Stimulated activated CD8-positive, alpha-beta memory T cell treated with anti-CD3 and anti-CD28 coated beads, Interleukin-7, amount 100 ng/mL, for 1 hour (primary cell): ENCODE measurements at places on chromosomes 1 and 21.

DNA sequence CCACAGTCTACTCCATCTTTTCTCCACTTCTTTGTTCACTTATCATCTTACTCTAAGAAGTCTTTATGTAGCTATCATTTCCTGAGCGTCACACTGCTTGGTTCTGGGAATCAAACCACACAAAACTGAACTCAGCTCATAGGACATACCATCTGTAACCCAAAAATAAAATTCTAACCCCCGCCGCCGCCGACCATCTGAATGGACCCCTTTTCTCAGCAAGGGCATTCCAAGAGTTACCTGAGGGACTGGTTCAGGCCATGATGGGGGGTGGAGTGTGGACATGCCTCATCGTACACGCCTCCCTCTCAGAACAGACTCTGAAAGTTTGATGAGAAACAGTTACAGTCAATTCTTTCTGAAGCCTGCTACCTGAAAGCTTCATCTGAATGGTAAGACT is 12.6 kb upstream of the CHI3L2 start:
- peak; percentile 62 for DNase-seq

DNA sequence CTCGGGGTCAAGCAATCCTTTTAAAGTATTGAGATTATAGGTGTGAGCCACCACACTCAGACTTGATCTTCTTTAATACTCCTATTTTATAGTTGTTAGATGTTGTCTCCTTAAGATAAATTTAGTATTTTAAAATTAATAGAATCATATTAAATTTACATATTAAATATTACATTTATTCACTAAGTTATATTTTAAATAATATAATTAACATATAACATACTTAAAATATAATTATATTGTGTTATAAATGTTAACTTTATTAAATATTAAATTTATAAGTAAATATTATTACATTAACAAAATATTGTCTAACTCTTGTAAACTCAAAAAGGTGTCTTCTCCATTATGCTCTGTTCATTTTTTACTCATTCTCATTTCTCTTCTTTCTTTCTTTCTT is 675.9 kb upstream of the ADGRL4 start:
- DNase-seq: no peak

GRCh38 chr21:28885853-28886177 is 106.9 kb downstream of the LTN1 start:
- DNase-seq: no peak

GRCh38 chr1:57522575-57522974 is 98.7 kb upstream of the DAB1 start:
- DNase-seq: no peak

- DNase-seq: no peak
These were observed 4.7 kb upstream of the SPRR3 start for GRCh38 chr1:152996633-152997400.

- DNase-seq: peak; percentile 65
These were observed 3.0 kb downstream of the ZC3H12A start for GRCh38 chr1:37477198-37477931.

DNA sequence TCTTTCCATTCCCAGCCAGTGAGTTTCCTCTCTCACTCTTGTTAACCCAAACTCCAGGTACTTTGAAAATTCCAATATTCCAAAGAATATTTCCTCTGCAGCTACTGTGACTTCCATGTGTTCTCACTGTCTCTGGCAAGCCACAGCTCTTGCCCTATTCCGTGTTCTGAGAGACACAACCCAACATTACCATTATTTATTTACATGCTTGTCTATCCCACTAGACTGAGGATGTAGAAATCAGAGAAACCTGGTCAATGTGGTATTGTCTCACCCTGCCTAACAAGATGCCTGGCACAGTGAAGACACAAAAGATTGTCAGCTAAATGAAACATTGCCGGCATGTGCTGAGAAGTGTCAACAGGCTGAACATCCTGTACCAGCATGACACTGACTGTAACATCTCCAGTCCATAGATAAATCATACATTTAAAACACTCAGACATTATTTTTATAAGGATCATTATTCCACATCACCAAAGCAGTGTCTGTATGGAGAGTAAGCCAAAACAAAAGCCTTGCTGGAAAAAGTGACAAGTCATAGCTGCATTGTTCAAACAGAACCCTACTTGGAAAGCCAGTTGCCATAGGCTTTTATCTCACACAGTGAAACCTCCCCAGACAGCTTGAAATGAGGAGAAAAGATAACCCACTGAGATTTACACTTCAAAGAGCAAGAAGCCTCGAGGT is 72.3 kb downstream of the SIPA1L2 start:
- DNase-seq: no peak

DNA sequence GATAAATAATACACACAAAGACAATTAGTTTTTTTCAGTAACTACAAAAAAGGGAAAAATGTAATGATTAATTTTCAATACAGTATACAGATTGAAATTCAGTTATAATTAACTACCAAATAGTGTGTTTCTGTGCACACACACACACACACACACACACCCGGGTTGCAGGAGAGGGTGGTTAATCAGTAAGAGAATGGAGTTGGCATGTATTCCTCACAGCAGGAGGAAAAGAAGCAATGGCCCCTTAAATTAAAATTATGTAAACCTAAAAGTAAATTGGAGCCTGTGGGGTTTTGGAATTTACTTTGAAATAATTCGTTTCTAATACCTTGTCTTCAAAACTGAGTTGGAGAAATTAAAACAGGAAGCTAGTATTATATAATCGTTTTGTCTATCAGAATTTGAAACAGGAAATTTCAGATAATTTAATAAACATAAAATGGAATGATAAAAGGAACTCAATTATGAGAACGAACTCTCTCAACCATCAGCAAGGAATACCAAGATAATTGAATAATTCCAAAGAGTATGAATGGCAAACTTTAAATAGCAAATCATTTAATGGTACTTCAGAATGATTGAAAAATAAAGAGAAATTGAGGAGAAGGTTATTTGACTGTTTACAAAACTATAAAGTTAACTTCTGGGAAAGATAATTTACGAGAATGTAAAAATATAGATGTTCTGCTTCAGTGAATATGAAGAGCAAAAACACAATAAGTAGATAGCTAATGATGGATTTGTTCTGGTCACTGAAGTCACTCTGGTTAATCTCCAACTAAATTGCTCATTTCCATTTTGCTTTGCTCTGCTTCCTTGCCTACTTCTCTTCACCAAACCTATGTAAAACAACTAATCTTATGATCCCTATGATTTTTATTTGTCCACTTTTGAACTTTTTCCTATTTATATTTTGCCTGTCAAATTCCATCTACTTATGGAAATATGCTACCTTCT is 547.9 kb upstream of the ZP4 start:
- DNase-seq: no peak

DNA sequence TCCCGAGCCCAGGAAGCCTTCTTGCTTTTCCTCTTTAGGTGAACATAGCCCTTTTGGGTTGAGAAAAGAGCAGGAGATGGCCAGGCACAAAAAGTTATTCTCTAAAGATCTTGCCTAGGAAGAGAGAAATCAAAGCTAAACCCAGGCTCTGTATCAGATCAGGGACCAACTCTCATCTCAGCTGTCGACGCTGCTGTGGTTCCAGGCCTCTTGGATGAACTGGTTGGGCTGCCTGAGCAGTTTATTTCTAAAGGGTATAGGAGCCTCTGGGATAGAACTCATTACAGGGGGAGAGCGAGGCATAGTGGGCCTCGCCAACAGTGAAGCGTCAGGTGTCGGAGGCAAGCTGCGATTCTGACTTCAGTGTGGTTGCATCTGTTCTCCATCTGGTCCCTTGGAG is 82.6 kb upstream of the F3 start:
- no peak for DNase-seq

DNA sequence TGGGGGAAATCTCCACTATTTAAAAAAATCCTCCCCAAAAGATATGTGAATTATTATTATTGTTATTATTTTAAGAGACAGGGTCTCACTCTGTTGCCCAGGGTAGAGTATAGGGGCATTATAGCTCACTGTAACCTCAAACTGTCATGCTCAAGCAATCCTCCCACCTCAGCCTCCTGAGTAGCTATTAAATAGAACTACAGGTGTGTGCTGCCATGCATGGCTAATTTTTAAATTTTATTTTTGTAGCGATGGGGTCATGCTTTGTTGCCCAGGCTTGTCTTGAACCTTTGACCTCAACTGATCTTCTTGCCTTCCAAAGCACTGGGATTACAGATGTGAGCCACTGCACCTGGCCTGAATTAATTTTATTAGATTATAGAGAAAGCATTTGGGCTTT is 116.8 kb downstream of the RABGAP1L start:
- no peak for DNase-seq

- DNase-seq: no peak
These were observed 35.1 kb downstream of the IL6R start for GRCh38 chr1:154440036-154440804.

DNA sequence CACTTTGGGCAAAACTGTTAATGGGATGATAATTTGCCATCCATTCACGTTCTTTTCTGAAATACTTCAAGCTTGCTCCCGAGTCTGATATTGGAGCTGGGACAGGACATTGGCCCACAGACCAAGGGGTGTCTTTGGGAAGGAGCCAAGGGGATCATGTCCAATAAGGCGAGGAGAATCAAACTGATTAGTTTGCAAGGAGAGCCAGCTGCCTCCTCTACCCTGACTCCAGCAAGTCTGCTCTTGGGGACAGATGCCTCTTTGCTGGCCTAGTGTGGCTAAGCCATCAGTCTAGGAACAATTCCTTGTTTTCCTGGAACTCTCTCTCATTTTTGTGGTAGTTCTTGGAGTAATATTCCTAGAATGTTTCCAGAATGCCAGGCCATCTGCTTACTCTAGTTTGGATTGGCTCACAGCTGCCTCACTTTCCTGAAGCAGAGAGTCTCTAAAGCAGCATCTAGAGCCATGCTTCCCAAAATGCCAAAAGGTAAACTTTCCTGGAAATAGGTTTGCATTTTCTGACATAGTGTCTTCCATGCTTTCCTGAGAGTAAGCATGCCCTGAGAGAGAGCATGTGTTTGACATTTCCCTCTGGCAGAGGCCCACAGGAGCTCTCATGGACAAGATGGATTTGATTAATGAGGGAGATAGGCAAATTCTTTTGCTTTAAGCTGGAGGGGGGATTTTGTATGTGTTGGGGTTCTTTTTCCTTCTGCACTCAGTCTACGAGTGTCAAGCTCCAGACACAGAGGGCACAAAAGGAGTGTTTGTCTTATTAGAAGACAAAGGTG is 145.6 kb downstream of the GDAP2 start:
- no peak for DNase-seq

DNA sequence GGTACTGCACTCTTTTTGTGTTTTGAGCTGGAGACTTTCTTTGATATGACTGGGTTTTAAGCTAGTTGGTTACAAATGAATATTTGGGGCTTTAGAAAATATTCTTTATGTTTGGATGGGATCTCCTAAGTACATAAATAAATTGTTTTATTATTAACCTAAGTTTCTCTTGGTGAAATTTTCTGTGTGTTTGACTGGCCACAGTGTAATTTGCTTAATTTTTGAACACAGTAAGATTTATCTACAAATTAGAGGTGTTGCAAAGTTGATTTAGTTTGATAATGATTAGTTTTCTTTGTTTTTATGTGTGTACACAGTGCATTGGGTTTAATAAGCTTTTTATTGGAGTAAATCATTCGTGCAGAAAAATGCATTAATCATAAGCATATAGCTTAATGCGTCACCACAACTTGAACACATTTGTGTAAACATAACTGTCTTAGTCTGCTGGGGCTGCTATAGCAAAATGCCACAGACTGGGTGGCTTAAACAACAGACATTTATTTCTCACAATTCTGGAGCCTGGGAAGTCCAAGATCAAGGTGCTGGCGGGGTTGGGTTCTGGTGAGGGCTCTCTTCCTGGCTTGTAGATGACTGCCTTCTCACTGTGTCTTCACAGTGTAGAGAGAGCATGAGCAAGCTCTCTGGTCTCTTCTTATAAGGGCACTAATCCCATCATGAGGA is 17.4 kb upstream of the SLC6A9 start:
- DNase-seq: no peak

GRCh38 chr1:215256936-215257679 is 174.6 kb downstream of the KCNK2 start:
- no peak for DNase-seq

DNA sequence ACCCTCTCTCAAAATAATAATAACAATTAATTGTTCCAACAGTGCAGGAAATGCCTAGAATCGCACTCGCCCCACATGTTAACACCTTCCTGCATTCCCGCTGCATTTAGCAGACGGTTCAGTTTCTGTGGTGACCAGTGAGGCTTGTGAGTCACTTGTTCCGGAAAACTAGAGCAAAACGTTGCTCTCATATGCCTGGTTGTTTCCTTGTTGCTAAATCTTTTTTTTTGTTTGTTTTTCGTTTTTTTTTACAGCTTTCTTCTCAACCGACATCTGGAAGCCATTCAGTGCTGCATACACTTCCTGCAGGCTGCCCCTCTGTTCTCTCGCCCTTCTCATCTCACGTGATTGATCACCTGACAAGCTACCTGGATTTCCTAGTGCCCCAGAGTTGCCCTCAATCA is 56.9 kb upstream of the TMPRSS2 start:
- no peak for DNase-seq

GRCh38 chr1:119815361-119815760 is 4.1 kb upstream of the REG4 start:
- no peak for DNase-seq

DNA sequence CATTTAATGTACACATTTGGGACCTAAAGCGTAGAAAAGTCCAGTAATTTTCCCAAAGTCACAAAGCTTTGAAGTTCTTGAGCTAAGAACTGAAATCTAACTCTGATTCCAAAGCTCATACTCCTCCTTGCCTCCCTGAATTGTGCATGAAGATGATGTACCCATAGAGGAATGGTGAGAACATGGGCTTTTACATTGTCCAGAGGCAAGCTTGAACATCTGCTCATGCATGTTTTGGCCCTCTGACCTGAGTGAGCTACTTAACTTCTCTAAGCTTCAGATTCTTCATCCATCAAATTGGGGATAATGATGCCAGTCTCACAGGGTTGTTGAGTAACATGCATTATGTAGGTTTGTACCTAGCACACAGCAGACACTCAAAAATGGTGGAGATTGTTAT is 258.4 kb upstream of the HOOK1 start:
- DNase-seq: no peak

GRCh38 chr1:85314726-85315125 is 38.3 kb upstream of the BCL10 start:
- no peak for DNase-seq

DNA sequence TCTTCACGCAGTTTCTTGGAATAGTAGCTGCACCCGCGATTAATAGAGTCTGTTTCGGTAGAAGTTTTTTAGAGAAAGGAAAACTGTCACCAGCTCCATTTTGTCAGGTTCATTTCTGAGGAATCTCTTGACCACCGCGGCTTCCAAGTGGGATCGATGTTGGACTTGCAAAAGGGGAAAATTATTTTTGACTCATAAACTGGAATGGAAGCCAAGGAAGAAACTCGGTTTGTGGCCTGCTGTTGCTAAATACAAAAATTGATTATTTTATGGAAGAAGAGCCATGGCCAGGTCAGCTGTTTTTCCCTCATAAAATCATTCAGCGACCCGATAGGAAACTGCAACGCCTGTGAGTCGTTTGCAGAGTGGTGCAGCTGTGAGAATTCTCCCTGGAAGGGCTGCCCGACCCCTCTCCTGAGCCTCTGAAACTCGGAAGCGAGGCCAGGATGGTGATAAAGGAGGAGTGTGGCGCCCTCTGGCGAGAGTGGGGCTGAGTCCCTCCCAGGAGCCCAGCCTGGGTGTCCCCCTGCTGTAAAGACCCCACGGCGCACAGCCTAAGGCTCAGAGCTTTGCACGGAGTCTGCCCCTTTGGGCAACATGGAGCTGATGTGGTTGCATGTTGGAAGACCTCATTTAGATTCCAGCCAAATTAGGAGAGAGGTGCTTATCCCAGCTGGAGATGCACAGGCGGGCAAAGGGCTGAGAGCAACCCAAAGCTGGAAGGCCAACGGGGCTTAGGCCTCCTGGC is 83.6 kb upstream of the SLC25A33 start:
- peak; percentile 55 for DNase-seq
